ENCODE measurements at places on chromosomes 4 and X.
A peak's percentile ranks its signal among the peaks of the same experiment; 100 is the strongest.

GRCh38 chr4:140252141-140252741, 98.3 kb upstream of the MAML3 start:
- no peak for DNase-seq

DNA sequence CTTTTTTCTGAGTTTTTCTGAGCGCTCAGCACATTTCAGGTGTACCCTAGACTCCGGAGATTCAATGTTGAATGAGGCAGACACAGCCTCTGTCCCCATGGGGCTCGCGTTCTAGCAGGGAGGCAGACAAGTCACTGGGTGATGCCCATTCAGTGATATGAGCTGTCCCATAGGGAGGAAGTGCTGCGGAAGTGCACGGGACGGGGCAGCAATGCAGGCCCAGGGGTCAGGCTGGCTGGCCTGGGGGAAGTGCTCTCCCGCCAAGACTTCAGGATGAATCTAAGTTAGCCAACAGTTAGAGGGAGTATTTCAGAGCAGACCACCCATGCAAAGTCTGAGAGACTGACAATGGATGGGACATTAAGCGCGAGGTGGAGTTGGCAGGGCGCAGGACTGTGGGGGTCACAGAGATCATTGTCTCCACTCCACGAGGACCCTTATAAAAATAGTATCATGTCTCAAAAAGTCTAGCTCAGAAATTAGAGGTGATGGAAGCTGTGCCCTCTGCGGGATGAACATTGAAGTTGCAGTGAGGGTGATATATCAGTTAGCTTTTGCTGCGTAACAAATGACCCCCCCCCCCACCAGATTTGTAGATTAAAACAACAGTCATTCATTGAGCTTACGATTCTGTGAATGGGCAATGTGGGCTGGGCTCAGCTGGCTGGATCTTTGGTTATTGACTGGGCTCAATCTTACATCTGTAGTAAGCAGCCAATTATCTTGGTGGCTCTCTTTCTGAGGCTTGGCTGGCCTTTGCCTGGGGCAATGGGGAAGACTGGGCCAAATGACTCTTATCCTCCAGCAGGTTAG, 16.4 kb downstream of the PSAPL1 start:
- DNase-seq, result no peak

- DNase-seq, result no peak
These were observed 34.0 kb downstream of the STARD8 start for GRCh38 chrX:68681443-68681941.

- DNase-seq, result peak; percentile 65
These were observed 88.3 kb downstream of the NHSL2 start for GRCh38 chrX:71998836-71999509.

DNA sequence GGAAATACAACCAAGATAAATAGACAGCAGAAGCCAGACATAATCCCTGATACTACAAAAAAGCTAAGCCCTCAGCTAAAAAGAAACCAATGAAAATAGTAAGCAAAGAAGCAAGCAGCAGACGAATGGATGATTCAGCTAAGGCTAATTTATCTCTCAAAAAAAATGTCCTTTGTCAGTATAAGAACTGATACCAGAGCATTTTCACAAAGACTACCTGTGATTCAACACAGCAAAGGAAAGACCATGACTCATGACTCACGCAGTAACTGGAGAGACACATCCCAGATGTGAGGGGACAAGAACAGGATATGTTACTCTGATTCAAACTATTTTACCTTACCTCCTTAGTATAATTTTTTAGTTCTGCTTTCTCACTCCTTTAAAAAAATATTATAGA, 22.7 kb upstream of the TMPRSS11F start:
- DNase-seq, result no peak

- DNase-seq, result no peak
These were observed 20.4 kb downstream of the TENM3 start for GRCh38 chr4:182263562-182263961.

GRCh38 chr4:187606581-187606980, 389.0 kb upstream of the ZFP42 start:
- peak; percentile 7 for DNase-seq

GRCh38 chr4:144357975-144358374, 217.5 kb upstream of the GYPA start:
- no peak for DNase-seq

- no peak for DNase-seq
These were observed 45.7 kb downstream of the SYTL5 start for GRCh38 chrX:38052096-38052495.

- no peak for DNase-seq
These were observed 125.0 kb upstream of the EDNRA start for GRCh38 chr4:147355847-147356246.

GRCh38 chr4:36786519-36786918, 458.0 kb upstream of the NWD2 start:
- DNase-seq, result no peak

DNA sequence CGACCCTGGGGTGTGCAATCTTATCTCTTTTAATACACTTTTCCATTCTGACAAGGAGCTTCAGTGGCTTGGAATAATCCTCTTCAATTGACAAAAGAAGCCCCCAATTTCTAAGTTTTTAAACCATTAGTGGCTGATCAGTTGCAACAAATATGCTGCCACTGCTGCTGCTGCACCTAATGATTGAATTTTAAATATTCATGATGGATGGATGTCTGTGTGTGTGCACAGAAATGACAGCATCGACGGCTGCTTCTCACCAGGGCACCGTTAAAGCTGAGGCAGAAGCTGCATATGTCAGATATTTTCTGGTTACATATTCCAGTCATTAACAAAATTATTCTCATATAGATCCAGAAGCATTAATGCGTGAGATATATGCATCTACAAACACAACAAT, 182.4 kb downstream of the MGST2 start:
- no peak for DNase-seq

GRCh38 chrX:8125566-8125965, 45.5 kb downstream of the VCX2 start:
- no peak for DNase-seq

DNA sequence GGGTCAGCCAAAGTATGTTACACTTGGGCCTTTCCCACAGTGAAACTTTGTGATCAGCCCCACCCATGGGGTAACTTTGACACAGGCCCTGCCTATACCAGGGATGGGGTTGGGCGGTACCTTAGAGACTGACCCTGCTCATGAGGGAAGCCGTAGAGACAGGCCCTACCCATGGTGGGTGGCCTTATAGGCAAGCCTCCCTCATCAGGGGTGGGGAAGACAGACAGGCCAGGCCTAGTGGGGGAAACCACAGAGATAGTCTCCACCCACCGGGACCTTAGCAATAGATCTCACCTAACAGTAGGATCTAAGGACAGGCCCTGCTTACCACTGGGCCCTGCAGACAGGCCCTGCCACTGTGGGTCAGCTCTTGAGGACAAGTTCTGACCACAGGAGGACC, 6.8 kb downstream of the PLP2 start:
- no peak for DNase-seq

- no peak for DNase-seq
These were observed 170.3 kb downstream of the LDB2 start for GRCh38 chr4:16728111-16728510.

DNA sequence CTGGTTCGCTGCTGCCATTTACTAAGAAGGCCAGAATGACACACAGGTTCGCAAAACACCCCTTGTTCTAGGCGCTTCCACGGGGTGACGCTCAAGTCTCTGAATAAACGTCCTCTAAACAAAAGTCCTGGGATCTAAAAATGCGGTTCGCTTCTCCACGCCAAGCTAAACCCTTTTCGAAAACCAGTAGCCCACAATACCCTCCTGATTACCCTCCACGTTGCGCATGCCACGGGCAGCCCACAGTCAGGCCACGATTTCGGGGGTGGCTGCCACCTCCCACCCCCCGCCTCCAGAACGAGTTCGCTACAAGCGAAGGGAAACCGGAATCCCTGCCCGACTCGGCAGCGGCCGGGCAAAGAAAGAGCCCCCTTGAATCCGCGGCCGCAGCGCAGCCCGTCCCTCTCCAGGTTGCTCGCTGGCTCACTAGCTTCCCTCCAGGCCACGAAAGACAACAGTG, 423 bp downstream of the RPL39 start:
- DNase-seq, result peak; percentile 53

DNA sequence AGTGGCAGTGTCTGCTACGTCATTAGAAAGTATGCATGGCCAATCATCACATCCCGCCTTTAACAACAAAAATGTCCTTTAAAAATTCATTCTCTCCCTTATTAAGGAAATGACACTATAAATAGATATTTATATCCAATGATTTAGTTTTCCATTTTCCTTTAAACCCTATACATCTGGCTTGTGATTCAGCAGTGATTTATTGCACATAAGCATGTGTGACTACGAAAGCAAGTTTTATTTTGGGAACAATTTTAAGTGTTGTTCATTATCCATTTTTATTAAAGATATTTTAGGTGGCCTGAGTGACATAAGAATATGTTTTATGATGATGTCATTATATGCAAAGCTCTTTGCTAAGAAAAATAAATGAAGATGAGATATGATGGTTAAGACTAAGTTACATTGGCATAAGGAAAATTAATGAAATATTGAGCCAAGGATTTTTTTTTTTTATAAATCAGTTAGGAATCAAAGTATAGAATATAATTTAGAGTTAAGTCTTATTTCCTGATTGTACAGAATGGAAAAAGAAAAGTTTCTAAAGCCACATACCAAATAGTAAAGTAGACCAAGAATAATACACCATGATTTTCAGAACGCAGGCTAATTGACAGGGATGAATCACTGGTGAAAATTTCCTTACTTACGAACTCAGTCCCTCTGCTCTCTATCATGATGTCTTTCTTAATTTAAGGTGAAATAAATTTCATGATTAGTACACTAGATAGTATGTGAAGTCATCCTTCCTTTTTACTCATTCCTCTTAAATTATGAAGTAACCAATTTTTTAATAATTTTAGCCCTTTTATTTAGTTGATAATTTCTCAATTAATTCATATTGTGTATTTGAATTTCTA, 822.4 kb downstream of the FAT4 start:
- no peak for DNase-seq

DNA sequence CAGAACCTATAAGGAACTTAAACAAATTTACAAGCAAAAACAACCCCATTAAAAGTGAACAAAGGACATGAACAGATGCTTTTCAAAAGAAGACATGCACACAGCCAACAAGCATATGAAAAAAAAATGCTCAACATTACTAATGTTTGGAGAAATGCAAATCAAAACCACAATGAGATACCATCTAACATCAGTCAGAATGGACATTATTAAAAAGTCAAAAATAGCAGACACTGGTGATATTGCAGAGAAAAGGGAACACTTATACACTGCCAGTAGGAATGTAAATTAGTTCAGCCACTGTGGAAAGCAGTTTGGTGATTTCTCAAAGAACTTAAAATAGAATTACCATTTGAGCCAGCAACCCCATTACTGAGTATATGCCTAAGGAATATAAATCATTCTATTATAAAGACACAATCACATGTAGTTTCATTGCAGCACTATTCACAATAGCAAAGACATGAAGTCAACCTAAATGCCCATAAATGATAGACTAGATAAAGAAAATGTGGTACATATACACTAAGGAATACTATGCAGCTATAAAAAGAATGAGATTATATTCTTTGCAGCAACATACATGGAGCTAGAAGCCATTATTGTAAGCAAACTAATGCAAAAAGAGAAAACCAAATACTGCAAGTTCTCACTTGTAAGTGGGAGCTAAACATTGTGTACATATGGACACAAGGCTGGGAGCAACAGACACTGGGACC, 1509.4 kb downstream of the TECRL start:
- no peak for DNase-seq

DNA sequence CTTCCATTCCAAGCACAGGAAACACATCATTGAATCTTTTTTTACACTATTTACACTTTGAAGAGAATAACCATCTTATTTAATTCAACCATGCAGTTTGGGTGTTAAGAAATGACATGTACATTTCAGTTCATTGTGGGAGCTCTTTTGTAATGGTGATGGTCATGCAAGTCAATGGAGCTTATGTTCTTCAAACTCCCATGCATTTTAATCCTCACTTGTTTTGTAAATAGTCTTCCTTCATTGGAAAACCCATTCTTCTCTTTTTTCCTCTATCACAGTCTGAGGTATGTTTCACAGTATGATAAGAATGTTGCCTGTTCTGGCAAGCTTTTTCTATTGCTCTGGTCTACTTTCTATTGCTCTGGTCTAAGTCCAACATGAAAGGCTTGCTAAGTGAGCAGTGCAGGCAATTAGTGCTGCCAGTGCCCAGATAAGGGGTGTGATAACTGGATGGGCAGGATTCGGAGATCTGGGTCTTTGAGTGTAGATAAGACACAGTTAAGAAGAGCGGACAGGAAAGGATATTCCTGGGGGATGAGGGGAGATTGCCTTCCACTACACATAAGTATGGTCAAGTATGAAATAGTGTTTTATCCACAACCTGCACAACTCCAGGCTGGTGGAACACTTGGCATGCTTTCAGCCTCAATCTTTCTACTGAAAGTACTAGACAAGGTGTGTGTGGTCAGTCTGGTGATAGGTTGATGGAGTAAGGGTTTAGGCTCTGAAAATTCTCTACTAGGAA, 17.1 kb downstream of the AFP start:
- DNase-seq, result no peak

DNA sequence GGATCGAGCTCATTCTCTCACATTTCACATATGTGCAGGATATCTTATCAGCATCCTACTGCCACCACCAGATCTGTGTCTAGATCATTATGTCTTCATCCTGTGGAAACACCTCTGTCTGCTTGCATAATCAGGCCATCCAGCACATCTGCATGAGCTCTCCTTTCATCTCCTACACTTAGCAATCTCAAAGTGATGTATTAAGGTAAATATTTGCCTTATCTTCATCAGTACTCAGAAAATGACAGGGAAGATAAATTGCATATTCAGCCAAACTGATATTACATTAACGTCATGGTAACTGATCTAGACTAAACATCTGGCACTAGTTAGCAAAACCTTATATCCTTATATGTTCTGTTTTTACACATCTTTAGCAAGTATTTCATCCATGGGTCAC, 207.3 kb upstream of the PABPC4L start:
- DNase-seq, result no peak

DNA sequence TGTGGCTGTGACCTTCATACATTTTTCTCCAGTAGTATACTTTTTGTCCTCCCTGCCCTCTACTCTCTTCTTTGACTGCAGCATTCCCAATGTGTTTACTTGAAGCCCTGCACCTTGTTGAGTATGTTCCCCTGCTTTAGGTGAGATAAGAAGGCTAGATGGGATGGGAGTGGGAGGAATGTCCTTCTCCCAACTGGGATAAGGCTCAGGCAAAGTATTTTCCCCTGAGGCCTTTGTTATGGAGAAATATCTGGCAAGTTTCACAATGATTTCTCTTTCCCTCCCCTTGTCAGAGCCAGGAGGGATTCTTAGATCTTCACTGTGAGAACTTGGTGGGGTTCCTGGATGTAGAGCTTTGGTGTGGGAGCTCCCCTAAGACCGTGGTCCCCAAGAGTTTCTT, 131.8 kb downstream of the CLCN5 start:
- DNase-seq, result no peak

GRCh38 chr4:26753187-26753586, 107.5 kb upstream of the STIM2 start:
- no peak for DNase-seq

DNA sequence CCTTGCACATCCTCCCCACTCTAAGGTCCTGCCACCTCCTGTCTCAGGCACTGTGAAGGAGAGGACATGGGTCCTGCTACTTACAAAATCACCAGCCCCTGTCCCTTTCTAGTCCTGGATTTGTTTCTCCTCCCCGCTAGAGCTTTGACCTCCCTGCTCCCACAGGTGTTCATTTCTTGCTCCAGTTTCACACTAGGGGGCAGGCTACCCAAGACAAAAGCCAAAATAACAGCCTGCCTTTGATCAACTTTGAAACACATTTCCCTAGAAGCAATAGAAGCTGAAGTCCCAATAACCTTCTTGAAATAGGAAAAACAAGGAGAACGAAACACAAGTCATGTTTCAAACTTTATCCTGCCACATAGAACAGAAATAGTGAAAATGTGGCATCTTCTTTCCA, 164.4 kb downstream of the QDPR start:
- DNase-seq, result peak; percentile 43

- DNase-seq, result no peak
These were observed 27.2 kb downstream of the ELF4 start for GRCh38 chrX:130083107-130083490.

Data from CD4-positive, alpha-beta T cell treated with Interleukin-21 for 1 hour (primary cell).